Pancreas (tissue), 10 donors: ENCODE measurements at places on chromosomes 4 and X. TPM values are rescaled to one million over a fixed set of nuclear protein-coding genes. Genes with fewer than 3 reads are reported as not detected.

DSPP gene
- not detected for polyA plus RNA-seq

P2RY4 gene
- polyA plus RNA-seq, result 0.11 TPM

ASB5 gene
- 0.08 TPM for polyA plus RNA-seq

SYTL5 gene
- polyA plus RNA-seq, result 0.77 TPM

FHDC1 gene
- polyA plus RNA-seq, result 1.2 TPM

ABRAXAS1 gene
- 2.3 TPM for polyA plus RNA-seq

SLC2A9 gene
- polyA plus RNA-seq, result 1.9 TPM

BEX3 gene
- 40.7 TPM for polyA plus RNA-seq

TRIM60 gene
- not detected for polyA plus RNA-seq
